IPS DF 19.7 (cell line): ENCODE measurements at places on chromosomes 16 and 17.

GRCh38 chr17:488993-489757 lies 136.6 kb upstream of the RPH3AL start:
- no peak for DNase-seq

DNA sequence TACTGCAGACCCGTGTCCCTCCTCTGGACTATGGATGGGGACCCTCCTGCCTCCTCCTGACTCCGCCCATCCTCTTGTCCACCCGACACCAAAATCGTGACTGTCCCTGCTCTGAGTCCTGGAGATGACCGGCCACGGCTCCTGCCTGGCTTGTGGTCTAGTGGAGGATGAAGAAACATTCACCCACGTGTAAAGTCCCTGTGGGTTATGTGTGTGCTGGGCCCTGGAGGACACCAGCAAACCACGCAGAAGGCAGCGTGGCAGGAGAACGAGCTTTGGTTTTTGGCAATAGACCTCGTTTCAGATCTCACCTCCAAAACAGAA lies 11.9 kb downstream of the SPNS2 start:
- DNase-seq, result no peak

- DNase-seq, result no peak
These were observed 337.8 kb upstream of the ZFHX3 start for GRCh38 chr16:73385696-73386095.

DNA sequence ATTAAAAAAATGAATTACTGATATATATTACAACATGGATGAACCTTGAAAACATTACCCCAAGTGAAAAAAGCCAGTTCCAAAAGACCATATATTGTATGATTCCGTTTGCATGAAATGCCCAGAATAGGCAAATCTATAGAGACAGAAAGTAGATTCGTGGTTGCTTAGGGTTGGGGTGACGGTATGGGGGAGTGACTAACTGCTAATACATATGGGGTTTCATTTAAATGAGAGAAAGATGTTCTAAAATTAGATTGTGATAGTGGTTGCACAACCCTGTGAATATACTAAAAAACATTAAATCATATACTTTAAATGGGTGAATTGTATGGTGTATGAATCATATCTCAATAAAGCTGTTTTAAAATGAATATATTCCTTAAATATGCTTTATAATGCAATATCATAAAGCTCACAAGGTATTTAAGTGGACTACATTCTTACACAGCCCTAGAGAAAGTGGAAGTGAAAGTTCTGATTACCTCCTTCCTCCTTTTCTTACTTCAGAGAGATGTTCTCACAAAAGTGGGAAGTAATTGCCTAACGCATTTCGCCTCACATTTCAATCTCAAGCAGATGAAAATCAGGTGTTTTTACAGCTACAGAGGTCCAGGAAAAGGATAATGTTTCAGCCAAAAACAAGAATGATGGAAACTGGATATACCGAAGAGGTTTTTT lies 142.7 kb upstream of the GNAO1 start:
- DNase-seq, result no peak

- DNase-seq, result no peak
These were observed 49.3 kb upstream of the FOXF1 start for GRCh38 chr16:86461037-86461436.

- DNase-seq, result no peak
These were observed 104.7 kb downstream of the ENGASE start for GRCh38 chr17:79179334-79179733.

DNA sequence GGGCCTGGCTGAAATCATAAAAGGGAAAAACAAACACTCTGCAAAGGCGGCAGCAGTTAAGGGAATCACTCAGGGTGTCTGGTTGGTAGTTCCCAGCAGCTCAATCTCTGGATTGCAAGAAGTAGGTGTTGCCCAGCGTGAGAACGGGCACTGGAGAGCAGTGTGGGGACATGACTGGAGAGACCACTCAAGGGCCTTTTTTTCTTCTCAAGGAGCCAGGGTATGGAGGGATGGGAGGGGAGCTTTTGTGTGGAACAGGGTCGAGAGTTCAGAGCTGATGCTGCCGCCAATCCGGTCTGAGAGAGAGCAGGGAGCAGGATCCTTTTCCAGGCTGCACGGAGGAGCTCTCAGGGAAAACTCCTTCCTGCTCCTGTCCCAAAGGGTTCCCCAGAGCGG lies 15.2 kb downstream of the SCNN1B start:
- DNase-seq, result no peak

DNA sequence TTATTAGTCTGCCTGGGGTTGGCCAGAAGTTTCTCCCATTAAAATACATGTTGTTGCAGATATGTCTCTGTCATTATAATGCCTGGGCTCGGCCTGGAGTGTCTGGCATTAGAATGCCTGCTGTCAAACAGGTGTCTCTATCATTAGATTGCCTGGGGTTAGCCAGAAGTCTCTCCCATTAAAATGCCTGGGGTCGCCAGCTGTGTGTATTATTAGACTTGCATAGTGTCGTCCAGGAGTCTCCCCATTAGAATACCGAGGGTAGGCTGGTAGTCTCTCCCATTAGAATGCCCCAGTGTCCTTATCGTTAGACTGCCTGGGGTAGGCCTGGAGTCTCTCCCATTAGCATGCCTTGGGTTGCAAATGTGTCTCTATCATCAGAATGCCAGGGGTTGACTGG lies 2270.8 kb downstream of the TP53TG3F start:
- DNase-seq, result no peak

GRCh38 chr16:30914830-30915229 lies 8.5 kb upstream of the FBXL19 start:
- no peak for DNase-seq

GRCh38 chr17:42090964-42091790 lies 7.1 kb downstream of the ZNF385C start:
- DNase-seq, result no peak

DNA sequence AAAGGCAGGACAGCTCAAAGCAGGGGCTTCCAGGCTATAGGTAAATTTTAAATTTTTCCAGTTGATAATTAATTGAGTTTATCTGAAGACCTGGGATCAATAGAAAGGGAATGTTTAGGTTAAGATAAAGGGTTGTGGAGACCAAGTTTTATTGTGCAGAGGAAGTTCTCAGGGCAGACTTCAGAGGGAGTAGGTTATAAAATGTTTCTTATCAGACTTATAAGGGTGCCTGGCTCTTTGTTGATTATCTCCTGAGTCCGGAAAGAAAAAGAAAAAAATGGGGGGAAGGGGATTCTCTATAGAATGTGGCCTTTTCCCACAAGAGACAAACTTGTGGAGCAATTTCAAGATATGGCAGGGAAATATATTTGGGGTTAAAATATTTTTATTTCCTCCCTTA lies 15.9 kb downstream of the SLC46A1 start:
- DNase-seq, result no peak

- no peak for DNase-seq
These were observed 943 bp downstream of the CNTROB start for GRCh38 chr17:7932949-7933348.

GRCh38 chr17:67440277-67441051 lies 63.4 kb downstream of the PITPNC1 start:
- DNase-seq, result no peak

DNA sequence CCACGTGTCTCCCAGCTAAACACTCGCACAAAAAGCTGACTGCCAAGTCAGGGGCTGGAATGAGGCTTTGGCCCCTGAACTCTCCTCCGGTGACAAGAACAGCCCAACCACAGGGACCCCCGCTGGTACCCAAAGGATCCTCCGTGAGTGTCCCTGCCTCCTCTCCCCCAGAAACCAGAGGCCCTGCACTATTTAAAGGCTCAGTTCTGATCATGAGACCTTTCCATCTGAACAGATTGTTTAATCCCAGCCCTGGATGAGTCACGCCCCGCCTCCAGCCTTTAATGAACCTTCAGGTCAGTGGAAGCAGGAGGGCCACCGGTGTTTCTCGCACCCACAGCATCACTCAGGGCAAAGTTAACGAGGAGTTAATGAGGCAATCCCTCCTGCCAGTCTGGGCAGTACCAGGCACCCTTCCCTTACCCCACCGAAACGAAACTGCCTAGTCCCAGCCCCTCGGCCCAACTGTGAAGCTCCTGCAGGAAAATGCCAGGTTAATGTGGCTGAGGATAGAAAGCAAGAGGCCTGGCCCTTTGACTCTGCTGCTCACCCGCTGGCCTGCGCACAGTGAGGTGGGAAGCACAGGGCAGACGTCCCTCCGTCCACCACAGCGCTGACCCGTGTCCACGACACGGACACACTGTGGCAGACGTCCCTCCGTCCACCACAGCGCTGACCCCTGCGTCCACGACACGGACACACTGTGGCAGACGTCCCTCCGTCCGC lies 32.4 kb downstream of the TIMM22 start:
- no peak for DNase-seq

DNA sequence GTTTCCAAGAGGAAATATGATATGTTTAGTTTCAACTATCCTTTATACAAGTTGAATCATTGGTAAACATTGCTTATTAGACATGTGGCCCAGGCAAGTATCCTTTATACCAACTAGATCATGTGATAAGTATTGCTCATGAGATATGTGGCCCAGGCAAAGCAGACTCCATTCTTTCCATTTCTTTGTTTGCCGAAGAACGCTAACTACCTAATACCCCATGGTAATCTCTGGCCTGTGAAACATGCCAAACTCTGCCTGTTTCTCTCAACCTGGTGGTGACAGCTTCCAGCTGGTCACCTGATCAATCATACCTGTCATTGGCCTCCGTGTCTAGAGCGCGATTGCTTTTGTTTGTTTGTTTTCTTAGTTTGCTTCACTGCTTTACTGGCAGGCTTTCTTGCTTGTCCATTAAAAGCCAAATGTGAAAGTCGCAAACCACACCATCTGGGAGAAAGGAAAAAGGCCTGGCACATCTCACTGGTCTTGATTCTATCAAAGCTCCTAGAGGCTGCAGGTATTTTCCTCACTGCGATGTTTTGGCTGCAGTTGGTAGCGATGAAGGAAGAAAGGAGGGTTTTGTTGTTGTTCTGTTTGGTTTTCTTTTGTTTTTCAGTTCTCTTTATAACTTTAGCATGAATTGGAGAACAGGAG lies 686.2 kb downstream of the KCNJ2 start:
- DNase-seq, result no peak

- no peak for DNase-seq
These were observed at the start of gene GALK1 for GRCh38 chr17:75764711-75765421. Gene GALK1, minus strand, starts transcription at chr17:75765192. Its CDS starts 56 bp downstream, at chr17:75765136.

GRCh38 chr16:50499254-50499653 lies 48.9 kb upstream of the NKD1 start:
- DNase-seq, result no peak

GRCh38 chr16:31710134-31710533 lies 163.5 kb upstream of the ZNF267 start:
- DNase-seq, result no peak

DNA sequence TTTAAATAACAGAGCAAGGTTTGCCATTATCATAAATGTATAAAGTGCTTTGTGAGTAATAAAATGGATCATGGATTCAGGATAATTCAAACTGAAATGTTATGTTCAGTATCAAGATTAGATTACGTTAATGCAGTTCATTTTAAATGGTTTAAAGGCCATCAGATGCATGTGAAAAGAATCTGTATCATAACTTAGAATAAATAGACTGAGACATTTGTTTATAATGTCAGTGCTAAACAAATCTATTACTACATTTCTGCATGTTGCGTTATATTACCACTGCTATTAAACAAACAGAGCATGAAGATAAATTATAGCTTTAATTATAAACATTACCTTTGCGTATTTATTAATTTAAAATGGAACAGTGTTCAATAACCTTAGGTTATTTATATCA lies 160.2 kb downstream of the TOX3 start:
- no peak for DNase-seq

DNA sequence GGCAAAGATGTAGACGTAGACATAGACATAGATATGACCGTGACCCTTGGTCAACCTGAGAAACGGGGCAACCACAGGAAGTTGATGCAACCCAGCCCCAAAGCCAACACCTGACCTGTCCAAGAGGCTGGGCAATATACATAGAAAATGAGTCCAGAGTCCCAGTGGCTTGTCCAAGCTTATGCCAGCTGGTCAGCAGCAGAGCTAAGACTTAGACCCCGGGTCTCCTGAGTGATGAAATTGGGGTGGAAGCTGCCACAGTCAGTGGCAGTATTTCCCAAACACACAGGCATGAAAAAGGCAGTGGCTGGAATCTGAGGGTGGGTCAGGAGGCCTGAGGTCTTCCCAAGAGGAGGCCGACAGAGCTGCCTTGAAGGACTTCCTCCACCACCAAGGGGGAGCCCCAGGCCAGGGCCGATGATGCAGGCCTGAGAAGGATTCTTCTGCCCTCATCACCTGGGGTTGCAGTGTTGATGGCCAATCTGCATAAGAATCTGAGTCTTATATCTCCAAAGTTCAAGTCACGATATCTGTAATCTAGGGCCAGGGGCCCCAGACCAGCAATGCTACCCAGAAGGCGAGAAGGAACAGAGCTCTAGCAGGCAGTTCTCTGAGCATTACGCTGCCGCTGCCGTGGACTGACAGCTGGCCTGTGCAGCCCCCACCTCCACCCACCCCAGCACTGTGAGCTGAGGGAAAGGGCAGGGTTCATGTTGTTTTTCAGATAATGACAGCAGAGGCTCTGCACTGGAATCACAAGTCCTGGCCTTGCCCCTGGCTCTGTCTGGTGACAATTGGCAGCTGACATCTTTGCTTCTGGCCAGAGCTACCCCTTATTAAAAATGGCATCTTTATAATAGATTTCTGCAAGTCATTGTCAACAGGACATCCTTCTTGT lies 72.7 kb downstream of the GNAO1 start:
- no peak for DNase-seq

DNA sequence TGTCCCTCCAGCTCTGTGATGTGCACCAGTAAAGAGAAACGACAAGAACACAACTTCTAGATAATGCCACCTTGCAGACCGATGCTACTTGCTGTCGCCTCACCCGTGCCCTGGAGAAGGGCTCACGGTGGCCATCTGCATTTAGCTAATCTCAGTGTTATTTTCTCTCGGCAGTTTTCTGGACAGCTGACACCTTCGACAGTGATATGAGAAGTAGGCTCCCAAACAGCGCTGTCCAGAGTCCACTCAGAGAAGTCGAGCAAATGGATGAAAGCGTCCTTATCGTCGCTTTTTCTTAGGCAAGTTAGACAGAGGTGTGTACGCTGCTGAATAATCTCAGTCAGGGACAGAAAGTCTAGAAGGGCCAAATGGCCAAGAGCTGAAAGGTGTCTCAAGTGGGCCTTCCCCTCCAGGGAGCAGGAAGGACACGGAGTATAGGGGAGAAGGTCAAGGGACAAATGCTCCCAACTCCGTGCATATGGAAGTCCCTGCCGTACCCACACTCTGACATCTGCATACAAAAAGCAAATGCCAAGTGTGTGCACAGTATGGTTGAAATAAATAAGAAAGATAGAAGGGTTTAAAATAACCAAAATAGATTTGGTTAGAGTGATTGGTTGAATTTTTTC lies 42.4 kb upstream of the MYOCD start:
- DNase-seq, result no peak

DNA sequence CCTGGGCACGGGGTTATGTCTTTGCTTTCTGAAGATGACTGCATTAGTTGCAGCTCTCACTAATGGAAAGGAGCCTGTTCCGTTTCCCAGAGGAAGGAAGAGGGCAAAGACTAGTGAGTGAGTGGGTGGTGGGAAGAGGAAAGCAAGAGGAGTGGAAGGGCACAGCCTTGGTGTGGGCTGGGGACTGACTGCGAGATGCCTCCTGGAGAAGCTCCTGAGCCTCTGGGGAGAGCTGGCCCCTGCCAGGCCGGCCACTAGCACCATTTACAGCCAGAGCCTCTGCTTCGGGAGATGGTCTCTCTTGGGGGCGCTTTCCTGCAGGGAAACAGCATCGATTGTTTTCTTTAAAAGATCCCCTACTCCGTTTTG lies 825 bp upstream of the RHBDL3 start:
- DNase-seq, result no peak
